ENCODE measurements at places on chromosomes 7 and 10.

DNA sequence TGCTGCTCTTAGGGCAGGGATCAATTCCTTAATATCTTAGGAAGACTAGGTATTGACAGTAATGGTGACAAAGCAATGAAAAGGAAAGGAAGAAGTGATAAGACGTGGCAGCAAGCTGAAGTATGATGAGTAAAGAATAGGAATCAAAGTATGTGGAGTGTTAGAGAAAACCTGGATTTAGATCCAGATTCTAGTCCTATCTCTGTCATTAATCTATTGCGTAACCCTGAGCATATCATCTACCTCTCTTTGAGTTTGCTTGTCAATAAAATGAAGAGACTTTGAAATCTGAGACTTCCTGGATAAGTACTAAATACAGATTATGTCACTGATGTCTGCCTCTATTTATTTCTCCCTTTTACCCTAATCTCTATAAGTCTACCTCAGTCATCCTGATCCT lies 89.2 kb downstream of the PTEN start:
- DNase-seq, result no peak

- DNase-seq, result no peak
These were observed 71.3 kb downstream of the ARHGAP22 start for GRCh38 chr10:48533540-48533939.

GRCh38 chr7:157457355-157458253 lies 120.8 kb downstream of the DNAJB6 start:
- no peak for DNase-seq

GRCh38 chr10:43417950-43418768 lies 9.2 kb upstream of the HNRNPF start:
- DNase-seq, result peak; percentile 30

DNA sequence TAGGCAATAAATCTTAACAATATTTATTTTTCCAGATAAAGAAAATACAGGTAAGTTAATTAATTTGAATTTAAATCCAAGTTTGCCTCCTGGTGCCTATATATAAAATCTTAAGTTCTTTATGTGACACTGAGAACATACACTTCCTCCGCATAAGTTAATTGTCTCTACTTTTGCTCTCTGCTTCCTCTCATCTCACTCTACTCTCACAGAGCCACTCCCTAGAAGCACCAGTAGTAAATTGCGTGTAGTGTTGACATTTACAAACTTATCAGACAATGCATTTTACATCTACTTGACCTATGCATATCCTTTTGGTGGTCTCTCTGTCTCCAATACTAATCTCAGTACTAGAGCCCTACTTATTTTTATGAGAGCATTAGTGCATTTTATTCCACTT lies 144.5 kb downstream of the ETV1 start:
- DNase-seq, result no peak

DNA sequence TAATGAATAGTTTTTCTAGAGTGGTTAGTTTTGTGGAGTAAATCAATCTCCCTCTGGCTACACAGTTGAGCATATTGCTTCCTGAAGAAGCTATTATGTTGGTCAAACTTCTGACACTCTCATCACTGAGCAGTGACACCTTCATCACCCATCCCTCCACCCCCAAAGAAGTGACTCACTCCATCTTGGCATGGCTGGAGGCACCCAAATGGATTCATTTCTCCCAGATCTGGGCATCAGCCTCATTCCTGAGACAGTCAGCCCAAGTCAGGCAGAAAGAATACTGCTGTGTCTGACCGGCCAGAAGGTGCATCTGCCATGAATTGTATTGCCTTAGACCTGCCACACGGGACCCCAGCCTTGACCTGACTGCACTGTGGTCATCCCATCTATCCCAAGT lies 117.0 kb upstream of the HABP2 start:
- DNase-seq, result no peak

GRCh38 chr10:120970595-120971529 lies 119.7 kb downstream of the WDR11 start:
- DNase-seq, result no peak

- no peak for DNase-seq
These were observed 85.1 kb upstream of the GTF2I start for GRCh38 chr7:74572301-74572979.

- no peak for DNase-seq
These were observed 1211.3 kb downstream of the REEP3 start for GRCh38 chr10:64732372-64732957.

GRCh38 chr10:44939691-44940401 lies 19.8 kb upstream of the RASSF4 start:
- no peak for DNase-seq

GRCh38 chr7:92836489-92836999 lies at the start of gene CDK6:
TSS of gene CDK6 (minus strand) at chr7:92836573. CDS start at chr7:92833323, 3,250 bp downstream.
- DNase-seq, result peak; percentile 63

GRCh38 chr10:70169649-70170364 lies 507 bp downstream of the SAR1A start:
- no peak for DNase-seq

- no peak for DNase-seq
These were observed 23.3 kb upstream of the KIAA1549 start for GRCh38 chr7:139004321-139005090.

DNA sequence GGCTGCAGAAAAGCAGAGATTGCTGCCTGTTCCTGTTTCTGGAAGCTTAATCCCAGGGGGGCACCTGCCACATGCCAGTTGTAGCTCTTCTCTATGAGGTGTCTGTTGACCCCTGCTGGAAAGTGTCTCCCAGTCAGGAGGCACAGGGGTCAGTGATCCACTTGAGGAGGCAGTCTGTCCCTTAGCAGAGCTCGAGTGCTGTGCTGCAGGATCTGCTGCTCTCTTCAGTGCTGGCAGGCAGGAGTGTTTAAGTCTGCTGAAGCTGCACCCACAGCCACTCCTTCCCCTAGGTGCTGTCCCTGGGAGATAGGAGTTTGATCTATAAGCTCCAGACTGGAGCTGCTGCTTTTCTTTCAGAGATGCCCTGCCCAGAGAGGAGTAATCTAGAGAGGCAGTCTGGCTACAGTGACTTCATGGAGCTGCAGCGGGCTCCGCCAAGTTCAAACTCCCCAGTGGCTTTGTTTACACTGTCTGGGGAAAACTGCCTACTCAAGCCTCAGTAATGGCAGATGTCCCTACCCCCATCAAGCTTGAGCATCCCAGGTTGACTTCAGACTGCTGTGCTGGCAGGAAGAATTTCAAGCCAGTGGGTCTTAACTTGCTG lies 57.6 kb upstream of the CROT start:
- DNase-seq, result no peak

DNA sequence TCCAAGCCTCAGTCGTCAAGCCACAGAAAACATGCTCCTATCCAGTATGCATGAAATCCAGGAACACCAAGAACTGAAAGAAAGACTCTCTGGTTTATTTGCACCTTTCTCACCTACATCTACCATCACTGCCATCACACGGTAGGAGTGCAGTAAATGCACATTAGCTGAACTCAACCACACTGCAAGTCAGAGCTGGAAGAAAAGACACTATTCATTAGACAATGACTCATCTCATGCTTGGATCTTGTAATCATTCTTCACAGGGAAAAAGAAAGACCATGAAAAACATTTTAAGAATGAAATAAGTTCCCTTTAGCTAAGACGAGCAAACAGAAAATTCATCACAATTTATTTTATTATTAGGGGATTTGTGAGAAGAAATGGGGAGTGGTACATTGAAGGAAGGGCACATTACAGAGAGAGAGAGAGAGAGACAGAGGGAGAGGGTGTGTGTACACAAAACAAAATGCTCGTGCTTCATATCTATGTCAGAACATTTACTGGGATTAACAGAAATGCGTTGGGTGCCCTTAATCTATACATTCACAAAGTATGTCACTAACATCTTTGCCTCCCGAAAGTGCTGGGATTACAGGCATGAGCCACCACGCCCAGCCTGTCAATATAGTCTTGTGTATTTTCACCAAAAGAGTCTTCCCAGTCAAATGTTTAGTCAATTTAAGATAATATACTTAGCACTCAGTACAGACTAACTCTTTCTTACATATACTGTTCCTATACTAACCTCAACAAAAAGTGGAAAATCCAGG lies 324.9 kb downstream of the PARD3 start:
- no peak for DNase-seq

DNA sequence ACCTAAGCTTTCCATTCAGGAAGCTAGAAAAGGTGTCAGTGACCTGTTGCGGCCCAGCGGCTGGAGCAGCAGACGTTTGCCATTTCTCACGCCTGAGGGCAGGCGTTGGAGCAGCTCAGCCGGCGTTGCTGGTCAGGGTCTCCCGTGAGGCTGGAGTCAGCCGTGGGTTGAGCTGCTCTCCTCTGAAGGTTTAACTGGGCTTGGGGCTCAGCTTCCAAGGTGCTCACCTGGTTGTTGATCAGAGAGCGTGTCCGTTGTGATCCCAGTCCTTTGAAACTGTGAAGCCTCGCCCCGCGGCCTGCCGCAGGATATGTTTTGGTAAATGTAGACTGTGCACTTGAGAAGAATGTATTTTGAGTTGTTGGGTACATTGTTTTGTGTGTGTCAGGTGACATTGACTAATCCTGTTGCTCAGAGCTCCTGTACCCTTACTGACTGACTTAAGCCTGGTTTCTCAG lies 20.6 kb upstream of the PWWP2B start:
- DNase-seq, result no peak

DNA sequence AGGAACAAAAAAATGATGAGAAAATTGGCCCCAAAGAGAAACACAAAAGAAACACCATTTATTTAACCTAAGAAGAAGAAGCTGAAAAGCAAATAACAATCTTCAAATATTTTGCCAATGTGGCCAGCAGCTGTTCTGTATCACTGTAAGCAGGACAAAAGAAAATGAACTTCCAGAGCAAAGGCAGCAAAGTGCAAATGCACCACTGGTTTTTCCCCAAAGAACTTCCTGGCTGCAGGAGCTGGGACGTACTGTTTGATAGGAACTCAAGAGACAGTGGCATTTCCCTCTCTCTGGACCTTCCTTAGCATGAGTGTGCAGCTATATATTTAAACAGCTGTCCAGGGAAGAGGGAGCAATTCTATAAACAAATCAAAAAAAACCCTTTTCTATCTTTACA lies 60.4 kb downstream of the RNLS start:
- DNase-seq, result no peak

DNA sequence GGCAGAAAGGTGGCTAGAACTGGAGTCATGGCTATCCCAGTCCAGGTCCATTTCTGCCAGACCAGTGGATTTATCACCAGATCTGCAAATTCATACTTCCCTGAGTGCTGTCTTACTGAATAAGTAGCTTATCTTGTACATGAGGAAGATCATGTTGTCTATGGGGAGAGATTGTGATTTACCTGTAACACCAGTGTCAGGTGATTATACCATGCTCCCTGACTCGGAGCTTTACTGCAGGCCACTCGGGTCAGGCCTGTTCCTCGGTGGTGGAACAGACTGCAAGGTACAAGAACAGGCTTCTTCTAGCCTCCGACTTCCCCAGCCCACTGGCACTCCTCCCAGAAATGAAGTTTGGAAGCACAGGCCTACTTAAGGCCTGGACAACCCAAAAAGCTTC lies 42.6 kb upstream of the DLG5 start:
- DNase-seq, result no peak

- DNase-seq, result no peak
These were observed 391.9 kb upstream of the LRGUK start for GRCh38 chr7:133735222-133735621.

GRCh38 chr7:16171928-16172327 lies 249.4 kb downstream of the CRPPA start:
- no peak for DNase-seq

DNA sequence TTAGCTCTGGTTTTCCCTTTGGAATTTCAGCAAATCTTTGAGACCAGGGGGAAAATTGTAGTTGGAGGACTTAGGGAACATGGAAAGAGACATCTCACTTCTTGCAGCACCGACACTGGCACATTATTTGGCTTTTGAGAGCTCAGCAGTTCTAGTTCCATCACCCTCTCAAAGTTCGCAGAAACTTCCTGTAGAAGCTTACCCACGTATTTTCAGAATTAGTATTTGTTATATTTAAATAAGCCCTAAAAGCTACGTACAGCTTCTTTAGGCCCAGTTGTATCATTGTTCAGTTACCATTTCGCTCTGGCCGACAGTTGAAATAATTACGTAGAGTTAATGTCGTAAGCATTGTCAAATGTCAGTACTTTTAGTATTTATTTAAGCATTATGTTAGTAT lies 13.4 kb downstream of the CEP55 start:
- no peak for DNase-seq

DNA sequence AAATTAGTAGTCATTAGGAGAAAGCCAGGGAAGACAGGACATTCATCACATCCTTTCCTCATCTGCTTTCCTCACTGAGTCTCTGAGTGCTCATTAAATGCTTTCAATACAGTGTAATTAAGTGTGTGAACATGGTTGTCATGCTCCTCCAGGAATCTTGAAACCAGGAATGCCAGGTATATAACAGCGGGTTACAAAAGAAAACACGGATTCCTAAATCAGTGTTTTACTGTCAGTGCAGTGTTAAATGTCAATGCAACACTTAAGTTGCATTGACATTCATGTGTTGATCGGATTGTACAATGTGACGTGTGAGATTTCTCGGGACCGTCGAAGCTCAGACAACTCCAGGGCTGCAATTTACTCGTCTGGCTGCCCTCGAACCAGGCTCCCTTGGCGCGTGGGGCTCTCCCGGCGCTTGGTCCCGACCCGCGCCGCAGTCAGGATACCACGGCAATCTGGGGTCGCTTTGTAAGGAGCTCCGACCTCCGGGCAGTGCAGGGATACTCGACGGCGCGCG lies 455 bp upstream of the SPAG6 start:
- DNase-seq, result no peak

- no peak for DNase-seq
These were observed 327.2 kb downstream of the LHFPL3 start for GRCh38 chr7:104655592-104655991.

- no peak for DNase-seq
These were observed 56.3 kb upstream of the ITPRID1 start for GRCh38 chr7:31457551-31457950.

DNA sequence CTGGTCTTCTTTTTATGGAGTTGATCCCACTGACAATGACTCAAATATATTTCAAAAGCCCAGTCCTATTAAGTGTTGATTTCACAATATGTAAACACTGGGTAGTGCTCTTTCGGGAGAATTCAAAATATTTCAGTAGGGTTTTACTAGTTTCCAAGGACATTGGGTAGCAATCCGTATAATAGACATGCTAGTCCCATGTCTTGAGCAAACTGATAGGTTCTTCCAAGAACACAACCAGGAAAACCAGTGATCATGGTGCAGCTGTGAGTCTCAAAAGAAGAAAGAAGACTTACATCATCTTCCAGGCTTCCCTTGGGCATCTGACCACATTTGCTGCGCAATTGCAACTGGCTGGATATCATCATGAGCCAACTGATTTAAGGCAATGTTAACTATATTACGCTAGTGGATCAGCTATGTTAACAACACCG lies 59.3 kb upstream of the APBB1IP start:
- DNase-seq, result no peak

GRCh38 chr10:102654969-102655368 lies 10.7 kb downstream of the TRIM8 start:
- no peak for DNase-seq

DNA sequence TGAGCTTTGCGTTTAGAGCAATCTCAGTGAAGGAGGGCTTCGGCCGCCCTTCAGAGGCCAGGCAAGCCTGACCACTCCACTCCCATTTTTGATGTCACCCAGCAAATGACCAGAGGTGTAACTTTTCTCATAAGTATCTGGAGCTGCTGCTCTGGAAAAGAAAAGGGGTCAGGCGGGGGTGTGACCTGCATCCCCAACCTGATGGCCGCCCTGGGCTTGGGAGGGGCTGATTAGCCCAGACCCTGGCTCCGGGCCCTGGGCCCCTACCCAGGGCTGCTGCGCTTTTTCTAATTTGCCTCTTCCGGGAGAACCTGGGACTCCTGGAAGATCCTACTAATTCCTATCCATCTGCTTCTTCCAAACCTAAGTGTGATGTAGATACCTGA lies 9.6 kb upstream of the EBF3 start:
- DNase-seq, result no peak
